ENCODE measurements at places on chromosomes 11 and 22.
A peak's percentile ranks its signal among the peaks of the same experiment; 100 is the strongest.

GRCh38 chr11:1567721-1568100 is 4.4 kb downstream of the DUSP8 start:
- DNase-seq: no peak

DNA sequence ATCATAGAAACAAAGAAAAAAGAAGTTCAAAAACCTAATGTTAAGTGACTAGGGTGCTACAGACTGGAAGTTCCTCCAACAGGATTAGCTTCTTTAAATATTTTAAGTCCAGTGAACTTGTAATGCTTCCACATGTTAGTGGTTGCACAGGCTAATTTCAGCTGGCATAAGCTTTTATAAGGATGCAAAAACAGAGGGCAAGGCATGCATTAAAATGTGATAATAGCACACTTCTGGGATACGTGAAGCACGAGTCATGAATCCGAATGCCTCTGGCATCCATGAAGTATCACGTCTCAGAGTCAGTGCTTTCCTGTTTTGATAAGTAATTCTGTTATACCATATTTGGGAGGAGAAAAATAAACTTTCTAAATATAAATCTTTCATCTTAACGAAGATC is 106.8 kb downstream of the DCDC1 start:
- DNase-seq: no peak

DNA sequence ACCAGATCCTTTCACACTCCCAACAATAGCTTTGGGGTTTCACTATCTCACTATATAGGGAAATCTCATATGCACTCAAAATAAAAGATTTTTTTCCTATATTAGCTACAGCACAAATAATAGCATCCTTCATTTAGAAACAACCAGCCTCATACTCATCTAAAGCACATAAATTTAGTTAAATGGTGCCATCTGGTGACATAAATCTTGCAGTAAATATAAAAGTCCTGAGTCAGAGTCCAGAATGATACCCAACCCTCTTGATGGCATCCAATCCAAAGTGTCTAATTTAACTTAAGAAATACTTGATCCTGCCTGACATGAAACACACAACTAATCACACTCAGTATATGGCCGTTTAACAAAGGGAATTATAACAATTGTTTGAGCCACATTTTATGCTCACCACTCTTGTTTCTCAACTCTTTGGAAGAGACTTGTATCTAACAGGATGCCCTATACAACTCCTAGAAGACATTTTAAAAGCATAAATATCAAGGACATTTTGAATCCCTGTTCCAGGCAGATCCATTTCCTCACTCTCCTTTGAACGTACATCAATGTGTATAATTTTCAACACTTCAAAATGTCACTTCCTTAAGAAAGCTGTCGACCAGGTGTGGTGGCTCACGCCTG is 36.2 kb downstream of the DLG2 start:
- DNase-seq: no peak

GRCh38 chr11:117423046-117423575 is 95.5 kb downstream of the CEP164 start:
- no peak for DNase-seq

GRCh38 chr22:35544189-35544588 is 3.6 kb downstream of the RASD2 start:
- no peak for DNase-seq

DNA sequence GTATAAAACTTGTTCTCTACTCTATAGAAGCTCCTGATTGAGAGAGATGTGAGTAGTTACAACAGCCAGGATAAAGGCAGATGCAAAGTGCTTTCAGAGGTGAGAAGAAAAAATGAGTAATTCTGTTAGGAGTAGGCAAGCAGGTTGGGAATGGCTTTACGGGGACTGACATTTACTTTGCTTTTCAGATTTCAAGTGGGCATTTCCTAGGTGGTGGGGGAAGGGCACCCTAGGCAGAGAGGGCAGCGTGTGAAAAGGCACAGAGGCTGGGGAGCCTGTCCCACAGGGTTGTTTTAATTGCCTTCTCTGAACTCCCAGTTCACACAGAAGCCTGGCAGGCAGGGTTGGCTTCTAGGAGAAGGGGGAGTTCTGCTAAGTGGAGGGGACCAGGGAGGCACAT is 106.5 kb downstream of the NAV2 start:
- DNase-seq: peak; percentile 19

DNA sequence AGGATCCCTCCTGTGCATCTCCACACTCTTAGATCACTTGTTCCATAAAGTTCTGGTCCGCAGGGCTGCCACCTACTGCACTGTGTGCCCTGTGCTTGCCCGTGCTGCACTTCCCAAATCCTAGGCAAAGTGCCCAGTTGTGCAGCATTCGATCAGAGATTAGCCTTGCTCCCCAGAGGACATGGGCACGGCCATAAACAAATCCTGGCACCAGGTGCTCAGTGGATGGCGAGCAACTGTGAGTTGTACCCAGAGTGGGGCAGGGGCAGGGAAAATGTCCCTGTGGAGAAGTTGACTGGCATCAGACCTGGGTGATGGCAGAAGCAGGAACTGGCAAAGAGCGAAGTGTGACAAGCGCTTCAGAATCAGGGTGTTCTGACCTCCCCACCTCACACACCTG is 4.7 kb downstream of the FADS2 start:
- no peak for DNase-seq

- DNase-seq: no peak
These were observed 1.2 kb upstream of the EED start for GRCh38 chr11:86243396-86243795.

DNA sequence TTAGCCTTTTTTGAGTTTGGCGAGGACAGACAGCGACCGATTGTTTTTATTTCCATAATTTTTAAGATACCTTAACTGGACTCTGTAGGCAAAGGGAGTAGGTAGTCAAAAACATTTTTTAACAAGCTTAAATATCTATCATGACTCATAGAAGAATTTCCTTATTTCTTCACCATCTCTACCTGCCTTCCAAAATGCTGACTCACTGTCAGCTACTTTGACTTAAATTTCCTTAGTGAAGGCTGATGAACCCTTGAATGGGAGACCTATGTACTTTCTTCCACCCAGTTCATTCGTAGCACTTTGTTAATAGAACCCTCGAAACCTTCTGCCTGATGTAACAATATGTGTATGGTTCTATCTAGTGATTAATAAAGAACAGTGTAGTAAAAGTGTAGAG is 1.1 kb upstream of the MTMR2 start:
- no peak for DNase-seq

DNA sequence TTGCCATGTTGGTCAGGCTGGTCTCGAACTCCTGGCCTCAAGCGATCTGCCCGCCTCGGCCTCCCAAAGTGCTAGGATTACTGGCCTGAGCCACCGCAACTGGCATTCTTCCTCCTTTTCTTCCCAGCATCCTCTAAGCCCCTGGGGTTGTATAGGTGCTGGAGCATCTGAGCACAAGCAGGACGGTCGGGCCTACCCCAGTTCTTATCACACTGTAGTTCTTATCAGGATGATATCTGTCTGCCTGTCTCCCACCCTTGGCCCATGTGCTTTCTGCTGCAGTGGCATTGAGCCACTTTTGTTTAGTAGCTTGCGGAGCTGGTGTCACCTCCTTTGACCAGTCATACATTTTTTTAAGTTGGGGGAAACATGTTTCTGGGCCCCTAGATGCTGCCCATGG is 1.9 kb downstream of the RHOD start:
- no peak for DNase-seq

DNA sequence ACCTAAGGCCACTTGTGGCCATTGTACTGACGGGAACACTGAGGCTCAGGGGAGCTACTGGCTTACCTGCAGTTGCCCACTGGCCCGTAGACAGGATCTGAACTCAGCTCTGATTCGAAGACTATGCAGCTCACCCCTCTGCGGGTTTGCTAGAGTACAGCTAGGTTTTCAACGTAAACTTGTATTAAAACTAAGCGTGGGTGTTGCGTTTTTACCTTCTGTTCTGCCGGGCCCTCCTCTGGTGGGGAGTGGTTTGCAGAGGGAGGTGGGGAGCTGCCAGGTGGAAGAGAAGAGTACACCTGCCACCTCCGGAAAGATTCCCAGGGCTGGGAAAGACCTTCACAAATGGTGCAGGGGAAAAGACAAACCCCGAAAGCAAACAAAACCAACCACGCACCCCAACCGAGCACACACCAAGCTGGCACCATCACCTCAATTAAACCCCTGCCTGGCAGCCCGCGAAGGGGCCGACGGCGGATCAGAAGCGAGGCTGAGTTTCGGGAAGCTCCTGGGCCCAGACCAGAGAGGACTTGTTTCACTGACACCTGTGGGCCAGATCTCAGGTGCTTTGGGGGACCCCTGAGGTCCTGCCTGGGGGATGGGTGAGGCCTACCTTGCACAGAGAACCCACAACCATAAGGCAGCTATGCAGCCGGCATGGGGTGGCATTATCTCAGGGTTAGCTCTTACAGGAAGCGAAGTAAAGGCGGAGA is 37.7 kb downstream of the SHISAL1 start:
- DNase-seq: no peak

DNA sequence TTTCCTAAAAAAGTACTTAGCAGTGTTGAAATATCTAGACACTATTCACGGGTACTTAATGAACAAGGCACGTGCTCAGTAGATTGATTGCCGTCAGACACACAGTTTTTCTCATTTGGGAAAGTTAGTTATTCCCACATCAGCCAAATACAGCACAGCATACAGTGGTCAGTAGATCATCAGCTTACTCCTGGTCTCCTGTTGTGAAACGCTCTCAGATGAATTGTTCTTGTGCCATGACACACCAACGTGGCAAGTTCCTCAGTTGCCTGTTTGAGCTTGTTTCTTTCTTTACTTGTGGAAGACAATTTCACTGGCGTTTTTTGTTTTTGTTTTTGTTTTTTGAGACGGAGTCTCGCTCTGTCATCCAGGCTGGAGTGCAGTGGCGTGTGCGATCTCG is 8.6 kb downstream of the TAB1 start:
- DNase-seq: no peak

- peak; percentile 69 for DNase-seq
These were observed 11.8 kb downstream of the PRDM11 start for GRCh38 chr11:45158210-45158731.

Measured in thyroid gland (tissue), 4 donors.